ENCODE measurements at places on chromosomes 4 and X. TPM values are rescaled to one million over a fixed set of nuclear protein-coding genes. Genes with fewer than 3 reads are reported as not detected.

PRRG3 gene
- total RNA-seq: 0.74 TPM

MAGEA2B gene
- total RNA-seq: not detected

PITX2 gene
- total RNA-seq: 15.7 TPM

GPR173 gene
- total RNA-seq: 0.20 TPM

DNA sequence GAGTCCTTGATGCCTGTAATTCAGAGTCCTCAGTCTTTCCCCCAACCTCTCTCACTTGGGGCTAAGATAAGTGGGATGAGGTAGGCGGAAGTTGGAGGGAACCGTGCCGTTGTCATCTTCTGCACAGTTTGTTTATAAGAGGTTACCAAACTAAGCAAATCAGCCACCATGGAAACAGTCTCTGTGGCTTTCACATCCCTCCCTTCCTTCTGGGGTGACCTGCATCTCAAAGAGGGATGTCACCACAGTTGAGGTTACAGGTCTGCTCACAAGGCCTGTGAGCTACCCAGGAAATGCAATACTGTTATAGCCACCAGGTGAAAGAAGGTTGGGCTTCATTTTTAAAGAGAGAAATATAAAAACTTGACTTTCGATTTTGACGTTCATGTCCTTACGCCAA is 26.3 kb downstream of the RTL5 start:
- no peak for DNase-seq

AFP gene
- not detected for total RNA-seq

- DNase-seq: no peak
Observed at GRCh38 chrX:47752685-47753084, 84.0 kb upstream of the ZNF81 start.

RAB41 gene
- not detected for total RNA-seq

GRCh38 chr4:13545394-13545808 is 1.1 kb upstream of the NKX3-2 start:
- DNase-seq: no peak

MAGEA4 gene
- not detected for total RNA-seq

BMX gene
- 0.50 TPM for total RNA-seq

TAF7L gene
- total RNA-seq: not detected

DNA sequence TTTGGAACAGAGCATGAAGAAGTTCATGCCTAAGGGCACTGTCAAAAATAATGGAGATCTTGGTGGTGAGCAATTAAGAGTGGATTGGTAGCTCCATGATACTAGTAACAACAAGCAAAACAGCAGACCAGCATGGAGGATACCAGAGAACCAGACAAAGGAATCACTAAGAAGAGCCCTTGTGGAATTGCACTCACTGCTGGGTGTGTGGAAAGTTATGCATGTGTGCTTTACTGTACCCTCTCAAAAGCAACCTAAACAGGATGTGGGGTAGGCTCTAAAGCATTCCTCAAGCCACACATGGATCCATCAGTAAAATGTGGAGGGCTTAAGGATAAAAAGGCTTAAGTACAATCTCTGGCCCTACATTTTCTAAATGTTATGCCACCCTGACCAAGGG is 69.5 kb downstream of the AR start:
- no peak for DNase-seq

- no peak for DNase-seq
Observed at GRCh38 chr4:74667944-74668343, 126.4 kb downstream of the BTC start.

DNA sequence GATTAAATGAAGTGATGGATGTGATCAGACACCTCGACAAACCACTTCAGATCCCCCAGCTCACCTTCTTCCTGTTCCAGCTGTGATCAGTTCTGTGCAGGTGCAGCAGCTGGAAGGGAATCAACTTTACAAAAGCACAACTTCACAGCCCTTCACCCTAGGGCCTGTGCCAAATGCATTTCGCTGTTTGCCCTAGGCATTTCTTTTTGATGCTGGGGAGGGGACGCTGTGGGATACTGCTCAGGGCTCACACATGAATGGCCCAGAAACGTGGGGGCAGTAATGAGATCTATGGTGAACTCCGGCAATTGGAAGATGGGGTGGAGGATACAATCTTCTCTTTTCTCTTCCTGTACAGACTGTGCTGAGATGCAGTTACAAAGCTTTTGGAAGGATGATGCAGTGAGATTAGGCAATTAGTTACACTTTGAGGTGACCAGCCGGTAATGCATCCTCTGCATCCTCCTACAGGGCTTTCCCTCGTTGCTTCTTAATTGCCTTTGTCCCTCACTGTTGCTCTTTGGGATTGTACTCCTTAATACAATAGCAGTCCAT is 215.1 kb upstream of the PITX2 start:
- no peak for DNase-seq

DNA sequence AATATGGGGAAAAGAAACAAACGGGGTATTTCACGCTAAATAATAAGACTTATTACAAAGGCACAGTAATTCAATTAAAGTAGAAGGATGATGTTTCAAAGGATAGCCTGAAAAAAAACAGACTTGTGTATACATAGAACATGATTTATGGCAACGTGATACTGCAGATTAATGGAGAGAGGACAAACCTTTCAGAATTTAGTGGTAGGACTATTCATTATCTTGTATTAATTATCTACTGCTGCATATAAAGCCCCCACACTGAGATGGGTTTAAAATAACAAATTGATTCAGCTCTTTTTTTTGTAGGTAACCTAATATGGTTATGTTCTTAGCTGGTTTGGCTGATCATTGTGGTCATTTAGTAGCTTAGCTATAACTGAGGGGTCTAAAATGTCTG is 1269.0 kb downstream of the FSTL5 start:
- no peak for DNase-seq

CSN1S1 gene
- total RNA-seq: not detected

- peak; percentile 75 for DNase-seq
Observed at GRCh38 chrX:74420196-74421035, 877 bp upstream of the SLC16A2 start.

SYP gene
- total RNA-seq: 0.37 TPM

PRKG2 gene
- total RNA-seq: 0.28 TPM
